ENCODE measurements at places on chromosomes 12 and 14. TPM values are rescaled to one million over a fixed set of nuclear protein-coding genes. Genes with fewer than 3 reads are reported as not detected.

RNASE7 gene
- not detected for total RNA-seq

ARG2 gene
- 11.3 TPM for total RNA-seq

SIRT4 gene
- 7.4 TPM for total RNA-seq

EEA1 gene
- 14.1 TPM for total RNA-seq

GNG2 gene
- total RNA-seq, result 18.6 TPM

ESPL1 gene
- total RNA-seq, result 4.1 TPM

LDHB gene
- total RNA-seq, result 483 TPM

TPPP2 gene
- total RNA-seq, result not detected

YBX3 gene
- 138 TPM for total RNA-seq

CLBA1 gene
- 9.2 TPM for total RNA-seq

GRCh38 chr12:16329594-16329993, 17.9 kb upstream of the MGST1 start:
- no peak for DNase-seq

- DNase-seq, result no peak
Observed at GRCh38 chr12:3091382-3092241, 14.4 kb downstream of the TSPAN9 start.

DNA sequence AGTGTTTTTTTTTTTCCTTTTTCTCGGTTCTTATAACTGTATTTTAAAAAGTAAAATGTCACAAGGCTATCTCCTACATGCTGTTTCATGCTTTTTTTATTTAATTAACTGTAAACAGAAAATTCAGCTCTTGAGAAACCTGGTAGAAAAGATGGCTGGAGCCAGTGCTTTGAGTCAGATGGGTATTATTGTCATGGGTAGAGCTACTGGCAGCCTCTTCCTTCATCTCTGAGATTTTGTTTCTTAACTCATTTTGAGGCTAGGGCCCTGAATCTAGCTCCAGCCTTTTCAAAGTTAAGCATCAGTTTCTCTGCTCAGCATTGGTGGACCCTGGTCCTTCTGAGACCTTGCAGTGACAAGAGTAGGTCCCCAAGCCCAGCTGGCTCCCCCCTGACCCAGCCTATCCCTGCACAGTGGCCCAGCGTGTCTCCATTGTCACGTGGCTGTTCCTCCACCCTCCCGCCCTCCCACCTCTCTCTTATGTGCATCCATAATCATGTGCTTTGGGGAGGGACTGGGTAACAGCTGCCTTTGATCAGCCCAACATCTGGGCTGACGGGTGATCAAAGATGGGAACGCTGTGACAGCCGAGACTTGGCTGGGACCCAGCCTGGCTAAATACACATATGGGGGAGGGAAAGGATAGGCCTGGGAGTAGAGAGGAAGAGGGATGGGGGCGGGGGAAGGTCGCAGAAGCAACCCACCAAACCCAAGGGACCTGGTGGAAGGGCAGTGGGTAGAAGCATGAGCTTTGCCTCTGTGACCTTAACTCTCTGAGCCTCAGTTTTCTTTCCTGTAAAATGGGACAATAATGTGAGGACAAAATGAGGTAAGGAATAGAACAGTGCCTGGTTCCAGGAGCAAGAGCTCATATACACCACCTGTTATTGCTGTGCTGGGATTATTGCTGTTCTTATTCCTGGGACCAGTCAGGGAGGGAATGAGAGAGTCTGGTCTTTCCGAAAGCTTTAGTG, 24.4 kb upstream of the RBM19 start:
- no peak for DNase-seq

DNA sequence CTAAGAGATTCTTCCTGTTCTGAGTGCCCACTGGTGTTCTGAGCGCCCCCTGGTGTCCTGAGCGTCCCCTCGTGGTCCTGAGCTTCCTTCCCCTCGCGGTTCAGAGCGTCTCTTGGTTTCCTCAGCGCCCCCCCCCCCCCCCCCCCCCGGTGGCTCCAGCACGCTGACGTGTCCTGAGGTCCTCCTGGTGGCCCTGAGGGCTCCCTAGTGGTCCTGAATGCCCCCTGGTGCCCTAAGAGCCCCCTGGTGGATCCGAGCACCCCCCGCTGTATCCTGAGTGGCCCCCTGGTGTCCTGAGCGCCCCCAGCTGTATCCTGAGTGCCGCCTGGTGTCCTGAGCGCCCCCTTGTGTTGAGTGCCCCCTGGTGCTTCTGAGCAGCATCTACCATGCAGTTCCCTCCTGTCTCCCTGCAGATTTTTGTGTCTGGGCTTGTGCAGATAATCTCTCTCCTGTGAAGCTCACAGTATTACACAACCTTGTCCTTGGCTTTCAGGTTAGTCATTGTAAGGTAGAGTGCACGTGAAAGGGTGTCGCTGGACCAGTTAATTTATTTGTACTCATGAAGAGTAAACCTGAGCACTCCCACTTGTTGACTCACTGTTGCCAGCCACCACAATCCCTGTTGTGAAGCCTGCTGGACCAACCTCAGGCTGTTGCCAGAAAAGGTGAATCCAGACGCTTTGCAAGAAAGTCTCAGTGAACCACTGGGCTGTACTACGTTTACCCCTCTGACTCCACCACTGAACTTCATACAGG, 1168.4 kb downstream of the TMEM121 start:
- peak; percentile 27 for DNase-seq

DNA sequence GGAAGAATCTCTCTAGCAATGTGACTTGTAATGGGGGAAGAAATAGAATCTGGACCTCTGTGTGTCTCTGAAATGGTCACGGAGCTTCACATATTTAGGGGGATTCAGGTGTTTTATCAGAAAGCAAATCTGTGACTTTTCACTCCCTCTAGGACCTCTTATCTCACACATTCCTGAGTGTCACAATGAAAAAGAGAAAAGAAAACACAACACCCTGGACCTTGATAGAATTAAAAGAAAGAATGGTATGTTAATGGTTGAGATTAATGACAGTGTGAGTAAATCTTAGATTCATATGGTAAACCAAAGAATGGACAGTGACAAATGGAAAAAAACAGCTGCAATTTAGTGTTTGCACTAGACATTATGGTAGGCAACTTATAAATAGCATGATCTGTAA, 68.5 kb downstream of the PKP2 start:
- no peak for DNase-seq

DNA sequence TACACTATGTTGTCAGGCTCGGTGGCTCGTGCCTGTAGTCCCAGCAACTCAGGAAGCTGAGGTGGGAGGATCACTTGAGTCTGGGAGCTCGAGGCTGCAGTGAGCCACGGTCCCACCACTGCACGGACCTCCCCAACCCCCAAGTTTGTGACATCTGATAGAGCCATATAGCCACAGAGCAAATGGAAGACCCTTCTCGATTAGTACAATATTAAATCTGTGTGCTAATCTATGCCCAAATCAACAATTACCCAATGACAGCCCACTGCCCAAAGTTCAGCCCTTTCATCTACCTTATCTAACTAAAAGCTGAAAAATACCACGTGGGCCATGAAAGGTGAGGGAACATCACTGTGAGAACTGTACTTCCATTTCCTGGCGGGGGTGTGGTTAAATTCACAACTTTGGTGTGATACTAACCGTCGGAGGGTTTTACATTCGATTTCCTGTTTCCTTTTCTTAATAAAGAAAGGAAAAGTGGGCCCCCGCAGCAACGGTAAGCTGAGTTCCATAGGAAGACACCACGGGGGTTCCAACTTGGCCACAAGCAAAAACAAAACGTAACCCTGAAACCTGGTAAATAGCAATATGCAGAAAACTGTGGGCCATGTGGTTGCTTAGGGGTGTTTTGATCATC, 31.2 kb upstream of the FOS start:
- DNase-seq, result no peak

GRCh38 chr12:27651201-27651600, 45.0 kb upstream of the REP15 start:
- no peak for DNase-seq

DNA sequence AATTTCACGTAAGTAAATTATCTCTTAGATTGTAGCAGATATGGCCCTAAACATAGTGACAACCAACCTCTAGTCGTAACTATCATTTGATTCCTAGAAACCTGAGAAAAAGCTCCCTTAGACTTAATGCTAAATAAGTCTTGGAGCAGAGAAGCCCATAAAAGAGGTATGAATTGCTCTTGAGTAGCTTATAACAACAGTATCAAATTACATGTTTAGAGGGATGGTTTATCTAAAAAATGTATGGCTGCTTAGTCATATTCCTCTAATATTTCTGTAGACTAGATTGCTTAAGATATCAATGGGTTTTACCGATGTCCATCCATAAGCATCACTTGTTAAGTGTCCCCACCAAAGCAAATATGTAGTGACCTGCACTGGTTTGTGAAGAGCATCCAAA, 259.7 kb downstream of the NELL2 start:
- DNase-seq, result no peak

DNA sequence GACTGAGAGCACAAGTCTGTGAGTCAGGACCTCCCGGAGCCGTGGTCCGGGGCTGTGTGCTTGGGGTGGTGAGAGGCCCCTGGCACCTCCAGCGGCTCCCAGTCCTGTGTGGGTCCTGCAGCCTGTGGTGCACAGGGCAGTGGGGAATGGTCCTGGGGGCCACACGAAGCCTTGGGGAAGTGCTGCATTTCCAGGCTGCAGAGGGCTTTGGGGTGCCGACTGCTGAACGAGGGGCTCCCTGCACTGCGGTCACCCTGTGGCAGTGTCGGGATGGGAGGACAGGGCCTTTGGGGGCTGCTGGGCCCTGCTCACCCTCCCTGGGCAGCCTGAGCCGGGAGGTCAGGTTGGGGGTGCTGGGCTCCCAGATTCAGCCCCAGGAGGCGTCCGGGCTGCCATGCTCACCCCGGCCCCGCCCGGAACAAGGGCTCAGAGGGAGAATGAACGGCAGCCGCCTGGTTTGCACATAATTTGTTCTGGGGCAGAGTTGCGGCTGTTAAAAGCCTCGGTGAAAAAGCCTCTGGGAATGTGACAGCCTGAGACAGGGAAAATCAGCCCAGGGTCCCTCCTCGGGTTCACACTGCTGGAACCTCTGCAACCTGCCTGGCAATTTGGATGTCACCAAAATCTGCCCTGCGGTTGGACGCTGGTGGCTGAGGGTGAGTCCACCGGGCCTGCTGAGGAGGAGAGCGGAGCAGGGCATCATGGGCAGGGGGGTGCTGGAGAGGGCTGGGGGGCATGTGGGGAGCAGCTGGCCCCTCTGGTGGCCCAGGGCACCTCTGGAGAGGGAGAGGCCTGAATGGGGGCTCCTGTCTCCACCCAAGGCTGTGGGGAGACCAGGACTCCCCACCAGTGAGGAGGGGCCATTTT, 109.2 kb downstream of the KIF26A start:
- peak; percentile 4 for DNase-seq

- no peak for DNase-seq
Observed at GRCh38 chr12:113145720-113146551, 3.6 kb upstream of the CFAP73 start.

GRCh38 chr14:106586098-106586704, 1059.8 kb downstream of the TMEM121 start:
- no peak for DNase-seq

GRCh38 chr14:69956970-69957369, 77.8 kb downstream of the SMOC1 start:
- DNase-seq, result no peak

DNA sequence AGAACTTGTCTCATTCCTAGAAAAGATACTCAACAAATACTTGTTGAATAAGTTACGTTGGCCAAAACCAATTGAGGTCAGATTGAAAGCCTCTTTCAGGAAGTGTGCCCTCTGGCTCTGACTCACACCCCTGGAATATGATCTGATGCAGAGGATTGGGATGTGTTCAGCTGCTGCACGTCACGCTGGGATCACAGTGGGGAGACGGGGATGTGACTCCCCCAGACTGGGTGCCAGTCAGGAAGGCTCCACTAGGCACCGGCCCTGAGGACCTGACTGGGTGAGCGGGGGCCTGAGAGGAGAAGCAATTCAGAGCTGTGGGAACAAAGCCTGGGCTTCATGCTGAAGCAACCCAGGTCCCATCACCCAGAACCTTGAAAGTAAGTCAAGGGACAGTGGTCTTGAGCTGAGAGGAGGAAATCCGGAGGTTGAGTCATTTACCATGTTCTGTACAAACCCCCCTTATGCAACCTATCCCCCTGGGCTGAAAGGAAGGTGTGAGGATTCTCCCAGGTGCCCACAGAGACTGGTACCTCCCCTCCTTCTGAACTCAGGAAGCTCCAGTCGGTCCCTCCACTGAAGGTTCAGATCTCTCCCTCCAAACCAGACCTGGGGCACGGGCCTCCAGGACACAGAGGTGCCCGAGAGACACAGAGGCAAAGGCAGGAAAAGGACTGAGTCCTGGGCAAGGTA, 3.9 kb downstream of the CEBPE start:
- DNase-seq, result peak; percentile 78

DNA sequence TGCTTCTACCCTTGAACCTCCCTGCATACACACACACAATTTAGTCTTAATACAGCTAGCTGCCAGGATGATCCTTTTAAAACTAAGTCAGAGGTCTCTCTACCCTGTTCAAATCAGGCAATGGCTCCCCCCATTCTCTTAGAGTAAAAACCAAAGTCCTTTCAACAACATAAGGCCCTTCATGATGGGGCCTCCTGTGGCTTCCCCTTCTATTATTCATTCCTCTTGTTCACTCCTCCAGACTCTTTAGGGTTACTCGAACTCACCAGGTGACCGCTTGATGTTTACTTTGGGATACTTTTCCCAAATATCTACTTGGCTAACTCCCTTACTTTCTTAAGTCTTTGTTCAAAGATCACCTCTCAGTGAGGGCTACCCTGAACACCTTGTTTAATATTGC, 30.4 kb downstream of the DENND5B start:
- no peak for DNase-seq

DNA sequence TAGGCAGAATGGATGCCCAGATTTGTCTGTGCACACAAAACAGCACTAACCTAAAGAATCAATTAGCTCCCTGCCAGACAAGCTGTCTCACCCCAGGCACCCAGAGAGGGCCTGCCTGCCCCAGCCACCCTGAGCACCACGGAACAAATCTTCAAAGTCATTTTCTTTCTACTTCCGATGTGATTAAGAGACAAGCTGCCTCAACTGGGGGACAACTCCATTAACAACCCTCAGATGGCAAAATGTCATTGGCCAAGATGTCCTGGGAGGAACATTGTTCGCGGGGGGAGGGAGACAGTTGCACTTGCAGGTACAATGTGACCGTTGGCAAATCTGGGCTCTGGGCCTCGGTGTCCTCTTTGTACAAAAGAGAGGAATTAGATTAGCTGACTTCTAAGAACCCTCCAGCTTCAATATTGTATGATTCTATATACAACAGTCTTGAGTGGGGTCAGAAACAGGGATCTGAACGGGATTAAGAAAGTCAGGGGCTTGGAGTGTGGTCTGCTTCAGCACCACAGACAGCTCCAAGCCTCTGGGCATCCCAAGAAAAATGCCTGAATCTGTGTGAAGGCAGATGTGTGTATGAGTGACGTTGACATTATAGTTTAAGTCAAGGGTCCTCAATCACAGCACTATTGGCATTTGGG, 42.8 kb upstream of the CMKLR1 start:
- DNase-seq, result no peak

- no peak for DNase-seq
Observed at GRCh38 chr14:97185186-97185585, 388.0 kb downstream of the VRK1 start.
